SK-N-SH treated with all-trans-retinoic acid at 6 μM for 48 hours (cell line): ENCODE measurements at places on chromosomes 13 and 19.

DNA sequence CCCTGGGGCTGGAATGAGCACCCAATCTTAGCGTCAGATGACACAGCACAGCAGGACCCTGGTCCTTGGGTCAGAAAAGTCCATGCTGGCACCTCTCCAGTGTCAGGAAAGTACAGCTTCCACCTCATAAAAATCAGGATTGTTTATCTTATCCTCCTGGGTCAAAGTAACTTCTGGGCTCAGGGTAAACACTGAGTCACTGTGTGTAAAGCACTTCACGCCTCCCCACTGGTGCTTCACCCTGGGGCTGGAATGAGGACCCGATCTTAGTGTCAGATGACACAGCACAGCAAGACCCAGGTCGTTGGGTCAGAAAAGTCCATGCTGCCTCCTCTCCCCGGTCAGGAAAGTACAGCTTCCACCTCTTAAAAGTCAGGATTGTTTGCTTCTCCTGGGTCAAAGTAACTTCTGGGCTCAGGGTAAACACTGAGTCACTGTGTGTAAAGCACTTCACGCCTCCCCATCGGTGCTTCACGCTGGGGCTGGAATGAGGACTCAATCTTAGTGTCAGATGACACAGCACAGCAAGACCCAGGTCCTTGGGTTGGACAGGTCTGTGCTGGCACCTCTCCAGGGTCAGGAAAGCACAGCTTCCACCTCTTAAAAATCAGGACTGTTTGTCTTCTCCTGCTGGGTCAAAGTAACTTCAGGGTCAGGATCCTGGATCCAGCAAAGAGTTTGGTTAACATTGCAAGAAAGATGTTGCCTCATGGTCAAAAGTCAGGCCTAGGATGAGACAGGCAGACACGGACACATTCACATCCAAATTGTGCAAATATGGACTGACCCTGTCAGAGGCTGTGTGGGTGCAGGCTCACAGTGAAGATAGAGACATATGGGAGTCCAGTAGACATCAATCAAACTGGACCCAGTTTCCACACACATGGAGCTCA lies 39.2 kb upstream of the CYP2A7 start:
- ATAC-seq: no peak

DNA sequence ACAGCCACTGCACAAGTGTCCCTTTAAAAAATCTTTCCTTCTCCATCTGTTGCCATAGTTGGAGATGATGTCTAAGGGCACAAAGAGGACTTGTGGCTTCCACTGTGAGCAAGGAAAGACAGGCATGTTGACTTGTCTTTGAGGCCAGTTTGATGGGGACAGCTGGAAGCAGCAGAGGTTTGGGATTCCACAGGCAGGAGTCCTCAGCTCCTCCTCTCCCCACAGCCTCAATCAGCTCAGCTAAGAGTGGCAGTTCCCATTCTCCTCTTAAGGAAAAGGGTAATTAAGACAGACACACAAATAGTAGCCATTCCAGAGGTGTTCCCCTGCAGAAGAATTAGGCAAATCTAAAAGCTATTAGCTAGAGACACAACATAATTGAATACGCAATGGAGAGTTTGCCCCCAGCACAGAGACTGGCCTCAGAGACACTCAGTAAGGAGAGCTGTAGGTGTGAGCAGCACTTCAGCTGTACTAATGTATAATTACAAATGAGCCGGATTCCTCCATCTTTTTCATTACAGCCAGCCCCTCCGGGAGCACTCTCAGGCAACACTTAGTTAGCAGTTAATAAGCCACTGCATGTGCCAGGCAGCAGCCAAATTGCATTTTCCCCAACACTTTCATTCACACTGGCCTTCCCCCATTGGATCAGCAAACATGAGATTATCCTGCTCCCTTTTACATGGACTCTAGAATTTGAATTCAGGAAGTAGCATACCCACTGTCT lies 434.0 kb downstream of the FOXO1 start:
- no peak for ATAC-seq

GRCh38 chr13:40445557-40445990 lies 220.9 kb downstream of the FOXO1 start:
- ATAC-seq: no peak

GRCh38 chr19:31074199-31075125 lies 274.8 kb downstream of the TSHZ3 start:
- no peak for ATAC-seq

- ATAC-seq: peak; percentile 32; the same call in 2 of the 3 replicates
These were observed 188.0 kb upstream of the IRS2 start for GRCh38 chr13:109974354-109974753.

DNA sequence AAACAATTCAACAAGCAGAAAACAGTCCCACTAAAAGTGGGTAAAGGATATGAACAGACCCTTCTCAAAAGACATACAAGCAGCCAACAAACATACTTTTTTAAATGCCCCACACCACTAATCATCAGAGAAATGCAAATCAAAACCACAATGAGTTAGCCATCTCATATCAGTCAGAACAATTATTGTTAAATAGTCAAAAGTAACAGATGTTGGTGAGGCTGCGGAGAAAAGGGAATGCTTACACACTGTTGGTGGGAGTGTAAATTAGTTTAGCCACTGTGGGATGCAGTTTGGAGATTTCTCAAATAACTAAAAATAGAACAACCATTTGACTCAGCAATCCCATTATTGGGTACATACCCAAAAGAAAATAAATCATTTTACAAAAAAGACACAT lies 8.7 kb downstream of the ZNF529 start:
- no peak for ATAC-seq

GRCh38 chr19:53844849-53845246 lies 20.7 kb upstream of the NLRP12 start:
- ATAC-seq: no peak

- ATAC-seq: no peak
These were observed 4.9 kb upstream of the POU4F1 start for GRCh38 chr13:78608252-78608687.

GRCh38 chr19:37655301-37655688 lies at the start of gene ZFP30:
ZFP30 (minus strand) TSS chr19:37655465; CDS start chr19:37647822, 7,643 bp downstream.
- ATAC-seq: peak; percentile 88

DNA sequence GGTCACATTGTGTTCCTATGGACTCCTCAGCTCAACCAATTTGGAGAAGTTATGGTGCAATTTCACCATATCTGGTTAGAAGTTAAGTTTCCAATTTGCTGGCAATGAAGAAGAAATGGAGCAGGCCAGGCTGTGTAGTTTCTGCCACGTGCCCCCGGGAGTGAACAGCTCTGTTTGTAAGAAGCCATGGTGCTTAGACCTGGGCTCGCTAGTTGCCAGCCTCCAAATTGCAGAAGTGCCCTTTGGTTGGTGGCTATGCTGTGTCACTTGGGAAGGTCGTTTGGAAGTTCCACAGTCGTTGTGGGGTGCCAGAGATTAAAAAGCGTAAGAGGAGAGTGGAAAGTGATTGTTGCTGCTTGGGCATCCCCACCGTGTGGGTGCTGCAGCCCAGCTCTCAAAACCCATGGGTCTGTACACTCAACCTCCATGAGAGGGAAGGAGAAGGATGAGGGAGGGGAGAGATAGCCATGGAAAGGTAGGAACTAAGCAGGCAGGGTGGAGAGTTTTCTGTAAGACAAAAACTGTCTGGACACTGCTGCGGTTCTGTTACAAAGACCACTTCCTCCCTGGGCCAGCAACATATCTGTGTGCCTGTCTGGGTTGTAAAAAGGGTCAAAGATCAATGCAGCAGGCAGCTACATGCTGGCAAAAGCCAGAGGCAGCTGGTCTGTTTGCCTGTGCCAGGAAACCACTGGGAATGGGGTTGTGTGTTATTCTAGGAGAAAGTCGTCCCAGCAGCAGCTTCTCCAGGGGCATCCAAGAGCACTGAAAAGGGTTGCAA lies 10.8 kb downstream of the ALOX5AP start:
- ATAC-seq: no peak

- ATAC-seq: peak; percentile 38; the same call in 1 of the 3 replicates
These were observed 28.2 kb upstream of the GPI start for GRCh38 chr19:34336781-34337271.

- no peak for ATAC-seq
These were observed 440.8 kb downstream of the TDRD3 start for GRCh38 chr13:60837806-60838205.

GRCh38 chr13:97121894-97122293 lies 100.2 kb upstream of the MBNL2 start:
- ATAC-seq: peak; percentile 68

DNA sequence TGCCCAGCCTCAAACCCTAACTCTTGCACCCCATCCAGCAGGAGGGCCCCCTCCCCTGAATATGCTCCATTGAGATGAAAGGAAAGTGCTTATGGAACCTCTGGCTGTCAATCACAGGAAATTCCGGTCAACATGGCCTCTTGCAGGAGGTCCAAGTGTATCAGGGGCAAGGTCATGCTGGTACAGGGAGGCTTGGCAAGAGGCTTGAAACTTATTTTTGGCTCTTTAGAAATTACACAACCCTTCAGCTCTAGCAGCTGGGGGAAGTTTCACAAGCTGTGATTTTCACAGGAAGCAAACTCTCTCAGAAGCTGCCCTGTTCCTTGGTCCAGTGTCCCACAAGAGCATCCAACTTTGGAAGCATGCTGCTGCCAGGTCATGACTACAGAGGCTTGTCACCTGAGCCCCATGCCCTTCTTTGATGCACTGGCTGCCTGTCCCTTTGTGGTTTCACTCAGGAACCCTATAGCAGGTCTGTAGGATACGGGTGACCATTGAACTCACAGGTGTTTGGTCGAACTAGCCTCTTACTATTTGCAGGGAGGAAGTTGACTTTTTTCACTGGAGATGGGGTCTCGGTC lies 8.4 kb downstream of the ASF1B start:
- no peak for ATAC-seq

GRCh38 chr13:23760000-23760399 lies 129.2 kb downstream of the MIPEP start:
- no peak for ATAC-seq

DNA sequence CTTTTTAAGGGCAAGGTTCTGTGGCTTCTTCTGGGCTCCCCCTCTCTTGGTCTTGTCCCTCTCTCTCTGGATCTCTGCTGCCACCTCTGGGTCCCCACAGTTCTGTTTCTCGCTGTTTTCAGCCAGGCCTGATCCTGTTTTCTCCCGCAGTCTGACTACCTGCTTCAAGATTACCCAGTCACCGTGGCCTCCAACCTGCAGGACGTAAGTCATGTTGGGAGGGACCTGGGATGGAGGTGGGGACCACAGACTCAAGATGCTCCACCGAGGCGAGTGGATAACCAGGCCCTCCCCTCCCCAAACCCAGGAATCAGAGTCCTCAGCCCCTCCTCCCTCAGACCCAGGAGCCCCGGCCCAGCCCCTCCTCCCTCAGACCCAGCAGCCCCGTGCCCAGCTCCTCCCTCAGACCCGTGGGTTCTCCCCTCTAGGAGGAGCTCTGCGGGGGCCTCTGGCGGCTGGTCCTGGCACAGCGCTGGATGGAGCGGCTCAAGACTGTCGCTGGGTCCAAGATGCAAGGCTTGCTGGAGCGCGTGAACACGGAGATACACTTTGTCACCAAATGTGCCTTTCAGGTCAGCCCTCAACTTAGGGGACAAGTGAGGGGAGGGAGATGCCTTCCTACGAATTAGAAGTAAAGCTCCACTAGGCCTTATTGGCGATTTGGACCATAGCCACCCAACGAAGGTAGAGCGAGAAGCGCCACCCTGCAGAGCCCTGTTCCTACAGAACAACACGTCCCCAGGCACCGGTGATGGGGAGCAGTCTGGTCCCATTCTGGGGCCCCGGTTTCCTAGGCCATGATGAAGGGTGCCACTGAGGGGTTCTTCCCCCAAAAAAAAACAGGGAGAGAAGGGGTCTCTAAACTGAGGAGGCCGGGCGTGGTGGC lies 2.2 kb downstream of the FLT3LG start:
- peak; percentile 50 for ATAC-seq

GRCh38 chr19:16851031-16851712 lies 22.0 kb downstream of the SIN3B start:
- peak; percentile 65 for ATAC-seq

DNA sequence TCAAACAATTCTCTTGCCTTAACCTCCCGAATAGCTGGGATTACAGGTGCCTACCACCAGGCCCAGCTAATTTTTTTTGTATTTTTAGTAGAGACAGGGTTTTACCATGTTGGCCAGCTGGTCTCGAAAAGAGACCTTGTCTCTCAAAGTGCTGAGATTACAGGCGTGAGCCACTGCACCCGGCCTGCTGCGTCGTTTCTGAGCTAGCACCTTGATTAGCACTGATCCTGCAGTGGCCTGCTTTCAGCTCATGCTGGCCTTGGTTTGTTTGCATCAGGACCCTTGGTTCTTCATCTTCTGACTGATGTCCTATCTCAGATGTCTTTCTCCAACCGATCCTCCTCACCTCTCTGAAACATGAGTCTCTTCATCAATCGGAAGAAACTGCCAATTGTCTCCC lies 4.9 kb upstream of the TFDP1 start:
- no peak for ATAC-seq

GRCh38 chr19:29568036-29569025 lies 37.8 kb upstream of the POP4 start:
- no peak; the same call in 2 of the 3 replicates for ATAC-seq

DNA sequence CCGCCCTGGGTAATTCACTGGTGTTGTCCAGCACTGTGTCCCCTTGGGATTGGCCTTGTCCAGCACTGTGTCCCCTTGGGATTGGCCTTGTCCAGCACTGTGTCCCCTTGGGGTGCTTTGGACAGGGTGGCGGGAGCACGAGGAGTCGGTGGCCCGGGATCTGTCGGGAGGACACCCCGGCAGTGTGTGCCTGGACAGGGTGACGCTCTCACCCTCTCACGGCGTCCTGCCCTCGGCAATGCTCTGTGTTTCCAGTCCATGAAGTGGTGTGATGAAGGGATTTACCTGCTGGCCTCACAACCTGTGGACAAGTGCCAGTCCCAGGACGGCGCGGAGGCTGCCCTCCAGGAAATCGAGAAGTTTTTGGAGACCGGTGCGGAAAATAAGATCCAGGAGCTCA lies 29.9 kb upstream of the F7 start:
- ATAC-seq: no peak

DNA sequence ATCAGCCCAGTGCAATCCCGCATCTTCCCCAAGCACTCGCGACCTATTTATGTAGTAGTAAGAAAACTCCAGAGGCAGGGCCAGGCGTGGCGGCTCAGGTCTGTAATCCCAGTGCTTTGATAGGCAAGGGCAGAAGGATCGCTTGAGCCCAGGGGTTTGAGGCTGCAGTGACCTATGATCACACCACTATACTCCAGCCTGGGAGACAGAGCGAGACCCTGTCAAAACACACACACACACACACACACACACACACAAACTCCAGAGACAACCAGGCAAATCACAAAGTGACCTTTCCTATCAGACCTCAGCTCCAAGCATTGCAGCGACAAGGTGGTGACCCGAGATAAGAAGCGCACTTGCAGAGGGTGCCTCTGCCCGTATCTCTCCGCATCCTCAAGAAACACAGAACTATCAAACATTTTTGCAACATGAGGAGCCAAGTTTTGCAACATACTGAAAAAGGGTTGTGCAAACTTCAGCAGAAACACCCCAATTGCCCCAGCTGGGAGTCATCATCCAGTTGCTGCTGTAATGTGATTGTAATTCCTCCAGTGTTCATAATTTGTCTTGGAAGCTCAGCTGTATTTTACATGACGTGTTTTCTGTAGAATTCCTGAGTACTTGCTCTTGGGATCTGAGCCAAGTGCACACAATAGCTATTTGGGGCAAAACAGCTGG lies 8.7 kb upstream of the KLF2 start:
- ATAC-seq: peak; percentile 79
